ENCODE measurements at places on chromosomes 12 and 14. TPM values are rescaled to one million over a fixed set of nuclear protein-coding genes. Genes with fewer than 3 reads are reported as not detected.

DDN gene
- polyA plus RNA-seq = 33.6 TPM

SLC25A47 gene
- polyA plus RNA-seq = 0.10 TPM

MMP19 gene
- polyA plus RNA-seq = 2.7 TPM

GRCh38 chr12:129440278-129440677, 463.5 kb downstream of the TMEM132D start:
- no peak for DNase-seq

GRCh38 chr12:19198272-19198671, 68.7 kb downstream of the PLEKHA5 start:
- no peak for DNase-seq

GRCh38 chr12:79871621-79872020, 63.3 kb downstream of the PPP1R12A start:
- no peak for DNase-seq

DNA sequence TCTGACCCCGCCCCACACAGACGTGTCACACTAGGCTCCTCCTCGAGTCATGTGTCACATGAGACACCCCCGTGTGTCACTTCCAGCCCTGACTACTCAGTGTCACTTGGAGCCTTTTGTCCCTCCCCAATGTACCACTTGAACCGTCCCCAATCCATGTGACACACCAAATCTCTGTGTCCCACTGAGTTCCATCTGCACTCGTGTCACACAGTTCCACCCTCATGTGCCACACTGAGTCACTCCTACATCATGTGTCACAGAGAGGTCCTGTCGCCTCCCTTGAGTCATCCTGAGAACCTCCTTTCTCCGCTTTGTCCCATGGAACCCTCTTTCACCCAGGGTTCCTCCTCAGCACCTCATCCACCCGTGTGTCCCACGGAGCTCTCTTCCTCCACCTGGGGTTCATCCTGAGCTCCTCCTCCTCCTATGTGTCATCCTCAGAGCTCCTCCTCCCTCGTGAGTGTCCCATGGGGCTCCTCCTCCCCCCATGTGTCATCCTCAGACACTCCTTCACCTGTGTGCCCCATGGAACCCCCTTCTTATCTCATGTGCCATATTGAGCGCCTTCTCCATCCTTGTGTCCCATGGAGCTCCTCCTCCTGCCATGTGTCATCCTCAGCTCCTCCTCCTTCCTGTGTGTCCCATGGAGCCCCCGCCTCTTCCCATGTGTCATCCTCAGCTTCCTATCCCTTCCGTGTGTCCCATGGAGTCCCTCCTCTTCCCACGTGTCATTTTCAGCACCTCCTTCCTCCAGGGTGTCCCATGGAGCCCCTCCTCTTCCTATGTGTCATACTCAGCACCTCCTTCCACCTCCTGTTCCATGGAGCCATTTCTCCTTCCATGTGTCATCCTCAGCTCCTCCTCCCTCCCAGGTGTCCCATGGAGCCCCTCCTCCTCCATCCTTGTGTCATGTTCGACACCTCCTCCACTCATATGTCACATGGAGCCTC, 32.0 kb downstream of the RTL1 start:
- DNase-seq = no peak

Measured in forelimb muscle (tissue), 1 donor.